Caudate nucleus (tissue), 63 donors: ENCODE measurements at places on chromosomes 5 and 9.

GRCh38 chr5:77683171-77683732, 44.7 kb upstream of the OTP start:
- DNase-seq, result no peak

GRCh38 chr5:83636156-83636555, 84.5 kb downstream of the HAPLN1 start:
- DNase-seq, result no peak

DNA sequence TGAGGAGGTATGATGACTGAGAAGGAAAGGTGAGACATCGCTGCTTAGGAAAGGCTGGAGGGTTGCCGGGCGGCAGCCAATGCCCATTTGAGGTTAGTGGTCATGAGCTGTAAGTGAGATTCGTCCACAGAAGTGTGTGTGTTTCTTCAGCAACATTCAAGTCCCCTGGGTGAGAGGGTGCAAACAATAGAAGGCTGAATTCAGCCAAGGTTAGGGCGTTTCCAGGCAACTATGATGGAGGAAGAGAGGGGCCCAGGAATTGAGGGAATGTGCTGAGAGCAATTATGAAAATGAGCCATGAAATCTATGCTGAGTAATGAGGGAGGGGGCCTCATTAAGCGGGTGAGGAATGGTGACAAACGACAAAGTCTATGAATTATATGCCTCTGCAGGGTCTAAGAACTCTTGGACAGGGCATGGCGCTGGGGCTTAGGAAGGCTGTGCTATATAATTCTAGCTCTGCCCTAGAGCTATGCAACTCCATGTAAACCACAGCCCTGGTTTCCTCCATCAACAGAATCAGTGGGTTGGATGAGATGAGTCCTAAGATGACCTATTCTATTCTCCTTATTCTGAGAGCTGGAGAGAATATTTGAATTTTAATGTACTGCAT, 96.0 kb downstream of the SLIT3 start:
- no peak for DNase-seq

GRCh38 chr5:34447424-34447823, 208.7 kb upstream of the RAI14 start:
- no peak for DNase-seq

DNA sequence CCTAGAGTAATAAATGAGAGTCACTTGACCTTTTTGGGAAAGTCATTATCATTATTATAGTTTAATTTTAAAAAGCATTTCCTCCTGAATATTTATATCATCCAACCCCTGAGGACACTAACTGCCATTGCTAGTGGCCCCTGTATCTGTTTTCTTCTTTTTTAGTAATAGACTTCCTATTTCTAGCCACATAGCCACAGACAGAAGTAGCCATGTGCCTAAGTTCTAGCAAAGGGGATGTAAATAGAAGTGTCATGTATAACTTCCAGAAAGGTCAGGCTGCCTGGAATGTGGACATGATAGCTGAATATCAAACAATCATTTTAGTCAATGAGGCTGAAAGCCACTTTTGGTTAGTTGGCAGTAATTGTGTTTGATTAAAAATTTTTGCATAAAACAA, 37.5 kb upstream of the IQGAP2 start:
- no peak for DNase-seq

GRCh38 chr9:109907400-109907799, 127.4 kb downstream of the PALM2AKAP2 start:
- no peak for DNase-seq

DNA sequence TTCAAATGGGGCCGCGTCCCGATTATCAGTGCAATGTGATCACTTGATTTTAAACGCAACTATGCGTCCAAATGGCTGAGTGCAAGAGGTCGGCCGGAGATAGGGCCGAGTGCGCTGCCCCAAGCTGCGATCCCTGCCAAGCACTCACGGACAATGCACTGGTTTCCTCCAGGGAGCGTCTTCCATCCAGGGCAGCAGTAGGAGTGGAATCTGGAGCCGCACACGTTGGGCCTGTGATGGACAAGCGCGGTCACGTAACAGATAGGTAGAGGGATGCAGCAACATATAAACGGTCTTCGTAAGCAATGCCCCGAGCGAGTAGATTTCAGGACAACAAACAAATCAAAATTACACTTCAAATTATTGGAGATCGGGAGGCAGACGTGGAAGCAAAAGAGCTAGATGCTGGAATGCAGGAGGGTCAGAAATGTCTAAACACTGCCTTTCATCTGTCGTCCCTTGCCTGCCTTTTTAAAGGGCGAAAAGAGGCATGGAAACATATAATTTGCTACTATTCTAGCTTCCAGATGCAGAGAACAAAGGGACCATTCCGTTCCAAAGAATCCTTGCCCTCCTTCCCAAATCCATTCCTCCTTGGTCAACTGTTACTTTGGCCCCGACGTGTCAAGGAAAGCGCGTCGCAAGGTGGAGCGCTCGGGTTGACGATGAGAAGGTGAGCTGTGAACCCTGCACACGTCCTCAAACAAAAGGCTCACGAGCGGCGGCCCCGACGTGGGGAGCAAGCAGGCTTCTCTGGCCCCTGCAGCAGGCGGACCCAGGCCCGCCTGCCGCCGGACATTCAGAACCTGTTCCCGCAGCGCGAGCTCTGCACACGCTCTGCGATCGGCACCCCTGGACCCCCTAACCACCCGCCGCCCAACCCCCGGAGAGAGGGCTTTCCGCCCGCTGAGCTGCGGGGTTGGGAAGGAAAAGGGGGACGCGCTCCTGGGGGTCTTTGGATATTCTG, 1.5 kb downstream of the FBN2 start:
- no peak for DNase-seq

- no peak for DNase-seq
Observed at GRCh38 chr5:56316299-56316994, 83.3 kb upstream of the ANKRD55 start.

DNA sequence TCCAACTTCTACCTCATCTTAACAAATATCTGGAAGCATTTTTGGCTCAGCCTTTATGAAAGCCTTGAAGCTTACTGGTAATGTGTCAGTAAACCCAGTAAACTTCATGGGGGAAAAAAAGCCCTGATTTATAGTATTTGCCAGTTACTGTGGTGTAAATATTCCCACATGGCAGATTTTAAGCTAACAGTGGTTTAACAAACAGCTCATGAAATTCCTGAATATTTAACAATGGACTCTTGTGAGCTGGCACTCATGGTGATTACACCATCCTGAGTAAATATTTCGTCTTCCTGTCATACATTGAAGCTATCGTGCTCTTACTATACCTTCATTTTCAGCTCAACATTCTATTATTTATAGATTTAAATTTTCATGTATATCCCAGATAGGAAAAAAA, 57.0 kb upstream of the ACOT12 start:
- no peak for DNase-seq

GRCh38 chr5:72313141-72313540, 6.9 kb downstream of the MRPS27 start:
- no peak for DNase-seq

DNA sequence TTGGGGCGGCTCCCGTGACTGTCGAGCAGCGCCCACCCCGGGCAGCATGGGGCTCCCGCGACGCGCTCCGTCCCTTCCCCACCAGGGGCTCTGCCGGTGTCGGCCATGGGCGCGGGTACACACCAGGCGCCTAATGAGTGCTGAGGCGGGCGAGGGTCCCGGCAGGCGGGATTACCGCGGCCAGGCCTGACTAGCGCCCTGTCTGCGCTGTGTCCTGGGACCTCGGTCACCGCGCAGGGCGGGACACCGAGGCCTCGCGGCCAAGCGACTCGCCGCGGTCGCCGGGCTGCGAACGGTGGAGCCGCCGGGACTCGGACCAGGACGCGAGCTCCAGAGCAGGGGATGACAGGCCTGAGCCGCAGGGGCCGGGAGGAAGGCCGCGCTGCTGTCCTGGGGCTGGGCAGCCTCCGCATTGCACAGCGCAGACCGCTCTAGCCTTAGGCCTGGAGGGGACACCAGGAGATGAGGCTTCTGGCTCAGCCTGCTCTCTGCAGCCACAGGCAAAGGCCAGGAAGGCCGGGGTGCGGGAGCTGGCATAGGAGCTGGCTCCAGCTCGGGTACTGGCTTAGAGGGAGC, 14.1 kb downstream of the LCN10 start:
- DNase-seq, result no peak

DNA sequence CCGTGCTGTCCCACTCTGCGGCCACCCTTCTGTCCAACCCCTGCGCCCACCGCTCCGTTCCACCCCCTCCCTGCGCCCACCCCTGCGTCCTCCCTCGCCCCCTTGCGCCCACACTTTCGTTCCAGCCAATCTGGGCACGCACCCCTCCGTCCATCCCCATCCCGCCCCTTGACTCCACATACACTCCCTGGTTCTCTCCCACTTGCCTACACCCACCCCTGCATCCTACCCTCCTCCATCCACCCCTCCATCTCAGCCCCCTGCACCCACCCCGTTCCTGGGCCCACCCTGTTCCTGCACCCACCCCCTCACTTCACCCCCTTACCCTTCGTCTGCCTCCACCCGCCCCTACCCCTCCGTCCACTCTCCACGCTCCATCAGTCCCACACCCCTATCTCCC, 7.0 kb downstream of the ADAMTS13 start:
- DNase-seq, result no peak

GRCh38 chr5:28156981-28157380, 1118.6 kb upstream of the CDH9 start:
- no peak for DNase-seq

- no peak for DNase-seq
Observed at GRCh38 chr5:91293131-91293530, 90.0 kb downstream of the ARRDC3 start.

- DNase-seq, result no peak
Observed at GRCh38 chr9:34328500-34328986, 525 bp downstream of the KIF24 start.

DNA sequence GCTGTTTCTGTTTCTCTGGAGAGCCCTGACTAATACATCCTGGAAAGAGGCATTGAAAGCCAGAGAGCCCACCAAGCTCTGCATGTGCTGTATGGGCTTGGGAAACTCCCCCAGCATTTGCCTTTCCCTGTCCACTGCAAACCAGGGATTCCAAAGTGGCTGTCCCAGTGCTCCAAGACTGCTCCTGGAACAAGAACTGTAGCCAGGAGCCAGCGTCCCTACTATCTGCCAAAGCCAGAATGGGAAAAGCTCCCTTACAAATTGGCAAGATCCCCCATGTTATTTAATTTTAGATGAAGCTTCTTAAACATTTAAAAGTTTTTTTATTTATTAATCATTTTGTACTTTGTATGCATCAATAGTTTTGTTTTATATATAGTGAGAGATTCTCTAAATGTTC, 263.2 kb downstream of the GABRB2 start:
- no peak for DNase-seq

GRCh38 chr5:143313298-143313852, 90.1 kb downstream of the NR3C1 start:
- no peak for DNase-seq

- DNase-seq, result no peak
Observed at GRCh38 chr5:164688437-164688836, 1183.0 kb downstream of the MAT2B start.

DNA sequence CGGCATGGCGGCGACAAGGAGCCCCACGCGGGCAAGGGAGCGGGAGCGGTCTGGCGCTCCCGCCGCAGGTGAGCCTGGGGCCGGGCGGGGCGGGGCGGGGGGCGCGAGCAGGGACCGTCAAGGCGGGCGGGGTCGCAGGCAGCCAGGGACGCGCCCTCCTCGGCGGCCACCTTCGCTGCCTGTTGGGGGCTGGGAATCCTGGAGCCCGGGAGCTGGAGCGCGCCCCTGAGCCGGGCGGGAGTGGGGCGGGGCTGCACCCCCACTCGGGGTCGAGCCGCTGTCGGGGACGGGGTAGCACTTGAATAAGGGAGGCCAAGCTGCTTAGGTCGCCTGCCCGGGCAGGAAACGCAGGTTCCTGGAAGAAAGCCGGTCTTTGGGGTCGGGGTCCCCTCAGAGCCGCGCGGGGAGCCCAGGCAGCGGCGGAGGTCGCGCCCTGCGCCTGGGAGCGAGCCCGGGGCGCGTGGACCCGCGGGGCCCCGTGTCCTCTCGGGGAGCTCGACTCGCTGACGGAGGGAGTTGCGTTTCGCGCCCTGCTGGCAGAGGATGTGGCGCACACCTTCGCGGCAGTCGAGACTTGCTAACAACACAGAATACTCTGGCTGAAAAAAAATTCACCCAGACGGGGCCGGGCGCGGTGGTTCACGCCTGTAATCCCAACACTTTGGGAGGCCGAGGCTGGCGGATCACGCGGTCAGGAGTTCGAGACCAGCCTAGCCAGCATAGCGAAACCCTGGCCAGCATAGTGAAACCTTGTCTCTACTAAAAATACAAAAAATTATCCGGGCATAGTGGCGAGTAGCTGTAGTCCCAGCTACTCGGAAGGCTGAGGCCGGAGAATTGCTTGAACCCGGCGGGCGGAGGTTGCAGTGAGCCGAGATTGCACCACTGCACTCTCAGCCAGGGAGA, 552 bp downstream of the OTULINL start:
- DNase-seq, result no peak

DNA sequence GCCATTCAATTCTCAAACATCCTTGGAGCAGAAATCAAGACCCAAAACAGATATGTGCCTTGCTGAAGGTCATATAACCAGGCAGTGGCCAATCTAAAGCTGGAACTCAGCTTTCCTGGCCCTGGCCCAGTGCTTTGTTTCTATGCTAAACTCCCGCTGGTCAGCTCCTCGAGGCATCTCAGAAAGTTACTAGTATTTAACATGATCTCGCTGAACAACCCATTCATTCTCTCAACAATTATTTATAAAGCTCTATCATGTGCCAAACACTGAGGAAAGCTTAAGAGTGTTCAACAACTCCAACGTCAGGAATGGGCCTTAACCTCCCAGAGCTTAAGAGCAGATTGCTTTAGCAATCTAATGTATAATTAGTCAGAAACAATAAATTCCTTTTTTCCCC, 54.0 kb downstream of the FOXD1 start:
- no peak for DNase-seq

DNA sequence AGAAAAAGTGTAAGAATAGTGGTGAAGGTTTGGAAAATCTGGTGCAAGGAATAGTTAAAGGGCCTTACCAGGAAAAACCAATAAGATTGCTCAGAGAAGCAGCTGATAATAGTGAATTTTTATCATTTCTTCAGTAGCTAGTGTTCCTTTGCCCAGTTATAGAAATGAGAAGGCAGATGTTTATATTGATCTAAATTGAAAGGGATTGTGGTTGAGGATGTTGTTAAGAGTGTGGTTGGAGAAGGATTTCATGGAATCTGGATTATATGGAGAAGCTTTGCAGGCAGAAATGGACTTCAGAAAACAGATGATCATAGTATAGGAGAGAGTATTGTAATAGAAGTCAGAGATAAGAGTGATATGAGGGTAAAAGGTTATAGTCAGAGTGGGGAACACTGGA, 102.6 kb downstream of the XRCC4 start:
- DNase-seq, result no peak

DNA sequence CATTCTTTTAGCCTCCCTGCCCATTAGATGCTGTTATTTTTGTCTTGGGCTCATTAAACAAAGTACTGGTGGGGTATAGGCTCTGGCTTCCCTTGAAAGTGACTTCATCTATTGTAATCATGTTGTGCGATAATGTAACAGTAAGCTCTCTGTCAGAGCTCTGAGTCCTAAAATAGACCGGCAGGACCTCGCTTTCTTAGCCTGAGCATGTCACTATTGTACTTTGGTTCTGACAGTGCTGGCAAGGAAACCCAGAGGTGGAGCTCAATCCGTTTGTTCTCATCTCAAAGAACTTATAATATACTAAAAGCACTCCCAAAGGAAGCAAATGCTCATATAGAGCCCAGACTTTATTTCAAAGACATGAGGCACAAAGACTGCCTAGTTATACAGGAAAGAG, 339.1 kb upstream of the CCNH start:
- no peak for DNase-seq

- DNase-seq, result no peak
Observed at GRCh38 chr9:133488686-133489252, 9.9 kb upstream of the SLC2A6 start.

GRCh38 chr9:25224309-25224708, 453.9 kb downstream of the TUSC1 start:
- no peak for DNase-seq
